ENCODE measurements at places on chromosomes 11 and 22.

DNA sequence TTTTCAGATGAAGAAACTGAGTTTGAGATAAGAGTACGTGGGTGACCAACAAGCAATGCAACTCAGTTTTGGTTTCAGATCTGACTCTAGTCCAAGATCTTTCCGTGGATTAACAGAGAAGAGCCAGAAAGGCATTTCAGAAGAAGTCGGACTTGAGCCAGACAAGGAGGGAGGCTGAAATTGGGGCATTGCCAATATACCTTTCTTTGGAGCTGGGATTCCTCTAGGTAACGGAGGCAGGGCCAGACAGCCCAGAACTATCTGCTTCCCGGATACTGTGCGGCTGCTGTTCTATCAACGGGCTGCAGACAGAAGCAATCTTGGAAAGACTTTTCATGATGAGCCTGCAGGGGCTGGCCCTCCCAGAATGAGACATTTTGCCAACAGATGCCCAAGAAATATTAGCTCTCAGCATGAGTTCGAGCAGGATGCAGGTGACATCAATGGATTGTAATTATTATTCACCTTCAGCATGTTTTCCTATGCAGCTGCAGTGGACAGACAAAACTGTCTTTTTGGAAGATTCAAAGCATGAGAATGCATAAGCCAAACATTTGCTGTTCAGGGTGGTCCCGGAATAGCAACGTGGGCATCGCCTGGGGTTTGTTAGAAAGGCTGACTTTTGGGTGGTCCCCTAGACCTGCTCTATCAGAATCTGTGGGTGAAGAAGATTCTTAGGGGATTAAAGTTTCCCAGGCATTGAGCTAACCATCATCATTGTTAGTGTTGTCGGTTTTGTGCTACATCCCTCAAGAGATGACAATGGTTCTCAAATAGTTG lies 95.7 kb downstream of the SCN3B start:
- no peak for DNase-seq

DNA sequence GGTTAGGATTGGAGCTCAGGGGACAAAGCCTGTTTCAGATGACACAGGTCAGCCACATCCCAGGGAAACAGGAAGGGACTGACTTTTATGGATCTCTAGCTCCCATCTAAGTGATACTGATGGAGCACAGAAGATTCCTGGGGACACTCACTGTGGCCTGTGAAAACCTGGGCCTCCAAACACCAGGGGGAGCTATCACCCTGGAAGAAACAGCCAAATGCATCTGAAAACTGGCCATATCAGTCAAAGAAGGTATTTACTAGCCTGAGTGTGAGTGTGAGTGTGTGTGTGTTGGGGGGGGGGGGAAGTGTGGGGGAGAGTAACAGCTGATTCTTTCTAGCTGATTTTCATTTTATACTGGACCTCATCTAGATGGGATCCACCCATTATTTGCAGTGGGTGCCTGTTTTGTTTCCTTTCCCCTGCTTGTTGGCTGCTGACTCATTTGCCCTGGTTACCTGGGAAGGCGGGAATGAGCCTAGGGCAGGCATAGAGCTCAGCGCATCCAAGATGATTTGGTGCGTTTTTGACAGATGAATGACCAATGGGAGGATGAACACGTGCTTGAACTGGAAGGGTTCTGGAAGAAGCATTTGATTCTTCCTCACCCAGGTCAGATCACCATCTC lies 284.0 kb downstream of the KIRREL3 start:
- no peak for DNase-seq

DNA sequence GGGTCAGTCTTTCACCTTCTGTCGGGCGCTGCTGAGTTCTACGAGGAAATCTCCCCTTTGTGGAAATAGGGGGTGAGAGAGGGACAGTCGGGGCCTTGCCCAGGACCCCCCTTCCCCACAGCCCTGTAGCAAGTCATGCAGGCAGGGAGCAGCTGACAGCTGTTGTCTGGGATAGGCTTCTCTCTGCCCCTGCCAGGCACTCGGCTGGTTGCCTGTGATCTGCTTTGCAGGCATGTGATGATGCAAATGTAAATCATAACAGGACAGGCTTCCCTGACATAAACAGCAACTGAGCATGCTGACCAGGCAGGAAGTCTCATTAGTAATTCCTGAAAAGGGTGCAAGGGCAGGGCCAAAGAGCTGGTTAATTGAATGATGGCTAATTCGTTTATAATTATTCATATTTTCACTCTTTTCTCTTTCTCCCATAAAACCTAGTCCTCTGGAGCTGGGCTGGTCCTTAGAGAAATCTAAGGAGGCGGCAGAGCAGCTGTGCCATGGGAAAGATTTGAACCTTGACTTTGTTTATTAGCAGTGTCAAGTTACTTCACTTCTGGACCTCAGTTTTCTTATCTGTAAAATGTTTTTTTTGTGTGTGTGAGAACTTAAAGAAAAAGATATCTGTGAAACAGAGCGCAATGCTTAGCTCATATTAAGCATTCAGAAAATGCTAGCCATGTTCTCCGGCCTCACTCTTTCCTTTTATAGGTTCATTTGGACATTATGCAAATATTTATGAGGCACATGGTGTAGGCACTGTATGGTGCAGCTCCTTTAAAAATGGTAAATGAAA lies 129.7 kb downstream of the LDLRAD3 start:
- DNase-seq = no peak

DNA sequence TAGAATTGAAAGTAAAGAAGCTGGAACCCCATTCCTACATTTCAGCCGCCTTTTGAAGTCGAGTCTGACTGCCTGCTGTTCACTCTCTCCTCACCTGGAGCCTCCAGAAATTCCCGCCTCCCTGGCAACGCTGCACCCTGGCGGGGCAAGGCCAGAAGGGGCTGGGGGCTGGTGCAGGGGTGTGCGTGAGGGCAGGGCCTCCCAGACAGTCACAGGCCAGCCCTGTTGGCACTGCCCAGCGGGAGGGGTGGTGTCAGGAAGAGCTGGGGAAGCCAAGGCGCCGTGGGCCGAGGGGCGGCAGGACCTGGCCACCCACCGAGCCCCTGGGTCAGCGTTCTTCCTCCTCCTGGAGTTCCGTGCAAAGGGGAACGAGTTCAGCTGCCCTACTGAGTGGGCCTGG lies 123.2 kb downstream of the KCNQ1OT1 start:
- no peak for DNase-seq

DNA sequence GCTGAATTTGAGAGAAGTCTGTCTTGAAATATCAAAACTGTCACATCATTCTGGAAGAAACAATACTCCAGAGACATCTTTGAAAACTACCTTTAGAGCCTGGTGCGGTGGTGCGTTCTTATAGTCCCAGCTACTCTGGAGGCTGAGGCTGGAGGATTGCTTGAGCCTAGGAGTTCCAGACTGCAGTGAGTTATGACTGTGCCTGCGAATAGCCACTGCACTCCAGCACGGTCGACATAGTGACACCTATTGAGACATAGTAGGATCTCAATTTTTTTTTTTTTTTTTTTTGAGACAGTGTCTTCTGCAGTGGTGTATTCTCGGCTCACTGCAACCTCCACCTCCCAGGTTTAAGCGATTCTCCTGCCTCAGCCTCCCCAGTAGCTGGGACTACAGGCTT lies 11.5 kb upstream of the AIFM3 start:
- no peak for DNase-seq

DNA sequence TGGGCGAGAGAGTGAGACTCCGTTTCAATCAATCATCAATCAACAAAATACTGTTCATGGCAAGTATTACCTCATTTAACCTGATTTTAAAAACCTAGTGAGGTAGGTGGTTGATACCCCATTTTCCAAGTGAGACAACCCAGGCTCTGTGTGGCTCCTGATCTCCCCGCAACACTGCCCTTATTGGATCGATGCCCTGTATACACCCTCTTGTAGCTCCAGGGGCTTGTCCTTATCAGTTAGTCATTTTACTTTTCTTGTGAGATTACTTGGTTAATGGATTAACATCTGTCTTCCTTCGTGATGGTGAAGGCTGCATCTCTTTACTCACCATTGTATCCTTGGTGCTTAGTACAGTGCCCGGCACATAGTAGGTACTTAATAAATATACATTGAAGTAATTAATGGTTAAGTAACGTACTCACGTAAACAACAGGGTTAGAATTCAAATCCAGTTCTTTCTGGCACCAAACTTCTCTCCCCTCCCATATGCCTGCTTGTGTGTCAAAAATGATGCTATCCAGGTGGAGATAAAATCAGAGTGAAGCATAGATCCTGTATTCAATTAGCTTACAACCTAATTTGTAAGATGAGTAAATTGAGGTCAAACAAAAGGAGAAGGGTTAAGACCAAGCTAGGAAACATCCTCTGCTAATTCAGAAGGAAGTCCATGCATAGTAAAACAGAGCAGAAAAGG lies 1.8 kb upstream of the PRG2 start:
- no peak for DNase-seq

GRCh38 chr22:21587803-21588611 lies 20.5 kb downstream of the UBE2L3 start:
- no peak for DNase-seq

DNA sequence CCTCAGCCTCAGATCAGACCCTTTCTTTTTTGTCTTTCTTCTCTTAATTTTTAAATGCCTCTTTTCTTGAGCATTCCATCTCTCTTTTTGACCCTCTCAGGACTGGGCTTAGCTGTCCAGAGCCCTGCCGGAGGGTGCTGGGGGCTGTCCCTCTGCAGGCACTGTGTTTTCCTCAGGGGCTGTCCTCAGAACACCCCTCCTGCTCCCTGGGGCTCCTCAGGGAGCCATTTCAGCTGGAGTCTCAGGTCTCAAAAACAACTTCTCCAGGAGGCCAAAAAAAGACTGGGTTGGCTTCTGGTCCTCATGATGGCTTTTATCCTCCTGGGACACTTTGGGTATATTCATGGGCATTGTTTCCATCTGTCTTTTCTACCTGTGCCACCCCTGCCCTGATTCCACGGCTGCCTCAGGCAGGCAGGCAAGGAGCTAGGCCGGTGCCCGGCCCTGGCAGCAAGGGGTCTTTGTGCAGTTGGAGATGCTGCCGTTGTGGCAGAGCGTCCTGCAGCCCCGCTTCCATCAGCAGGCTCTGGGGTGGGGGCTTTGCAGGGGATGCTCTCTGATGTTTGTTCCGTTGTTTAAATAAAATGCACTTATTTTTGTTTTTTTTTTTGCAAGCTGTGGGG lies 85.1 kb downstream of the CEP164 start:
- no peak for DNase-seq

DNA sequence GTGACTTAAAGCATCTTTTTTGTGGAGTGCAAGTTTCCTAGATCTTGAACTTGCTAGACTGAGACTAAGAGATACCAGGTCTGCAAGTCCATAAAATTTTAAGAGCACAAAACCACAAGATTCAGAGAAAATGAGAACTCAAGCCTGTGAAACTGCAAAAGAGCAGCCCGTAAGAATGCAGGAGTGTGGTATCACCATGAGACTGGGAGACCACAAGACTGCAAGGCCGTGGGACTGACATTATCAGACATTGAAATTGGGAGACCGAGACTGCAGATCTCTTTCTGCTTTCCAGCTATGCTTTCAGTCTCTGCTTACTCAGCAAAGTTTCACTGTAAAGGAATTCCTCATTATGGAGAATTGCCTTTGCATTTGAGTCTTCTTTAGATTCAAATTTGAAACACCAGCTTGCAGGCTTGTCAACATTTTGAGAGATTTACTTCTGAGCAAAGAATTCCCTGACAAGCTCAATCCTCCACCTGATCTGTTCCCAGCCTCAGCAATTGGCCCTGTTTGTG lies 621.2 kb downstream of the KCNA4 start:
- DNase-seq = no peak

DNA sequence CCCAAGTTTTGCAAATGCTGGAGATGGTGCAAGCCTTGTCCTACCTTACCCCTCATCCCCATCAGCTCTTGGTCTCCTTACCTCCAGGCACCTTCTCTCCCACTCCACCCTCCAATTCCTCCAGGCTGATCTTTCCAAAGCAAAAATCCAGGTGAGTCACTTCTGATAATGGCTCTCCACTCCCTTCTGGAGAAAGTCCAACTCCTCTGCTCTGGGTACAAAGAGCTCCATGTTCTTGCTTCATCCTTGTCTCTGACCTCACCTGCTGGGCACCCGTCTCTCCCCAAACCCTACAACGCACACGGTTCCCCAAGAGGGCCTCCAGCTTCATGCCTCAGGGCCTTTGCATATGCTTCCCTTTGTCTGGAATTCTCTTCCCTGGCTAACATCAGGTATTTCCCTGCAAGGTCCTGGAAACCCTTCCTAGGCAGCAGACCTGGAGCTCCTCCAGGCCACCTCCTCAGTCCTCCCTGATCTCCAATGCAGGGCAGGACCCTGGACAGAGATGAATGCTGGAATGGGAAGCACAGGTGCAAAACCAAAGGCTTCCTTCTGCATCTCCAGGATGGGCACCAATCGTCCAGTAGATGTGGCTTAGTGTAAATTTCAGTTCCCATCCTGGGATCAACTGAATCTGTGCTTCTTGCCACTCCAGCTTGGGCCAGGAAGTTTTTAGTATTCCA lies 22.7 kb downstream of the IFT27 start:
- DNase-seq = no peak

DNA sequence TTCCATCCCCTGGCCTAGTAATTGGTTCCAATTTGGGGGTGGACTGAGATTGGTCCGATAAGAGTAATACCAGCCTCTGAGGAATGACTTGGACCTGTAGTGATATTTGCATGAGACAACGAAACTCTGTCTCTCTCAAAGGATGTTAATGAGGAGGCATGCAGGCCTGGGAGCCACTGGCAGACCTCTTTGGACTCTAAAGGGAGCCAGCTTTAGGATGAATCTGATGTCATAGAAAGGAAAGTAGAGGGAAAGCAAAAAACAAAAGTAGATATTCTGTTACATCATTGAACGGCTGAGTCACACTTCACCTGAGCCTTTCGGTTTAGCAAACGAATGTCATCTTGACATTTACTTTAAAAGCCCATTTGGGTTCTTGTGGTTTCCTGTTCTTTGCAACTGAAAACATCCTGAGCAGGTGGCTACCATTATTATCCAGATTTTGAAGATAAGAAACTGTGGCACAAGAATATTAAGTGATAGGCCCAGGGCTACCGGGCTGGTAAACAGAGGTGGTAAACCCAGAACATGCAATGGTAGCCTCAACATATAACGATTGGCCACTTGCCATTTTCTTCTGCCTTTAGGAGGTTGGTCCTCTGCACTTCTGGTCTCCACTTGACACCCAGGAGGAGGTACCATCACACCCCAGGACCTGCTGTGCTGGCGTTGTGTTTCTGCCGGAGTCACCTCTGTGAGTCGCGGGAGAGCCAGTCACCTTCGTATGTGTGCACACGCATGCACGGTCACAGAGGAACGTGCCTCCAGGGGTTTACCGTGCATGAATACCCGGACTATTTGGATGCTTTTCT lies 42.7 kb downstream of the RTL6 start:
- DNase-seq = no peak

Measured in NCI-H510A (cell line).